ENCODE measurements at places on chromosomes 4 and X.

DNA sequence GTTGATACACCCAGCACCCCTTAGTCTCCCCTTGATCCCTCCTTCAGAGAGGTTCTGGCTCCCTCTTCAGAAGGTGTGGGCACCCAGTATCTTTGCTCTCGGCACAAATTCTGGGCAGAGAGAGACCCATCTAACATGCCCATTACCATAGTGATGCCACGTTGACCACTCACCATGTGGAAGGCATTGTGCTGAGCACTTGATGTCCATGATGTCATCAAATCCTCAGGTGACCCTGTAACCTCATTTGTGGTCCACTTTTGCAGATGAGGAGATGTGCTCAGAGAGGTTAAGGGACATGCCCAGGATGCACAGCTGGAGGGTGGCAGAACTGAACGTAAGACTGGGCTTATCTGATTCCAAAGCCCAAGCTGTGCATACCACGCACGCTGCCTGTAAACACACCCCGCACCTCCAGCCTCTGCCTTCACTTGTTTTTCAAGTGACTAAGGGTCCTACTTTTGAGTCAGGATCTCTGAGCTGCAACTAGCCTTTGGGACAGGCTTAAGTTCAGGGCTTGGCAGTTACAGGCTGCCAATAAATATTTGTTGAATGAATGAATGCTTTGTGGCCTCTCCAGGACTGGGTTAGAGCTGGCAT lies 55.2 kb downstream of the HTRA3 start:
- DNase-seq, result peak; percentile 29

GRCh38 chrX:135324463-135324862 lies 15.2 kb downstream of the ETDC start:
- no peak for DNase-seq

DNA sequence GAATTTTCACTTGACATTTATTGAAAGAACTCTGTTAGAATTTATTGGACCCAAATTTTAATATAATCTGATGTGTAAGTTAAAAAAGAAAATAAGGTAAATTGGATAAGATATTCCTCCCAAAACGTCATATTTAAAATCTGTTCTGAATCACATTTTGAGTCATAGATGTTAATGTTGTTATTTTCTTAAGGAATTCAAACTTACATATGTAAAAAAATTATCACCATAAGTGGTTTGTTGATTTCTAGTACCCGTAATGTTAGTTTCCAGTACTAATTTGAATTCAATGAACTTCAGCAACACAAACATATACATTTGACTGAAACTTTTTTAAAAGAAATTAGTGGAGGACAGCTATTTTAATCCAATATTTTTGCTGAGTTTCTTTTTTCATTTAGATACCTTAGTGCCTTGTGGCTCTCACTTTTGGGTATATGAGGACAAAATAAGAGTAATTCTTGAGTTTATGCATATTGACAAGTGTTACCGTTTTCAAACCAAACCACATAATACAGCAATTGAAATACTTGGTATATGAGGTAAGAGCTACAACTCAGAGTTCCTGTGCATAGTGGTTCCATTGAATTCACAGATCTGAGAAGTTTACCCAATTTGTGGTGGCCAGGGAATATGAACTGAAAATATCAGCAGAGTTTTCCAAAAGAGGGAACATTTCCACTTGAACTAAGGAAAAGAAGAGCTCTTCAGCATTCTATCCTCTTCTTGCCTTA lies 71.8 kb downstream of the C4orf46 start:
- DNase-seq, result no peak

DNA sequence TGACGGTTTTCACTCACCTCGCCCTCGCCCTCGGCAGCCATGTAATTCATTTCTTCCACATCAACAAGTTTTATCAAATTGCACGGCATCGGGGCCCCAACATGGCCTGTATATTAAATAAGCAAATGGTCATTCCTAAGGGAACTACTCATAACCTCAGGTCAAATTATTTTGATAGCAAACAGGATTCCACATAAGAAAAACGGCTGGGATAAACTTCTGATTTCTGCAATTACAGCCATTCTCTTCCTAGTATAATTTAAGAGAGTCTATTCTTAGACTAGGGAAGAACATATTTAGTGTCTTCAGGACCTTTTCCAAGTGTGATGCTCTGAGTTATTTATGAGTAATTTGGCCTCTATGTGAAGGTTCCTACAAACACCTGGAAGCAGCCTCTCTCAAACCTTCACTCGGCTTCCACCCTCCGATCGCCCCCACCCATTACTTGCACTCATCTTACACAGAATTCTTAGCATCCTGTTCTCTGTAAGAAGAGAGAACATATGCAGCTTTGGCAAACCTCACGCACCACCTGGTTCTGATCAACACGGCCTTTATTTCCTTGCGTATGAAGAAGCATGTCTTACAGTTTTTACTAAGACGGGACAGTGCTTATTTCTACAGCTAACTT lies 29.4 kb upstream of the CENPU start:
- DNase-seq, result peak; percentile 87

DNA sequence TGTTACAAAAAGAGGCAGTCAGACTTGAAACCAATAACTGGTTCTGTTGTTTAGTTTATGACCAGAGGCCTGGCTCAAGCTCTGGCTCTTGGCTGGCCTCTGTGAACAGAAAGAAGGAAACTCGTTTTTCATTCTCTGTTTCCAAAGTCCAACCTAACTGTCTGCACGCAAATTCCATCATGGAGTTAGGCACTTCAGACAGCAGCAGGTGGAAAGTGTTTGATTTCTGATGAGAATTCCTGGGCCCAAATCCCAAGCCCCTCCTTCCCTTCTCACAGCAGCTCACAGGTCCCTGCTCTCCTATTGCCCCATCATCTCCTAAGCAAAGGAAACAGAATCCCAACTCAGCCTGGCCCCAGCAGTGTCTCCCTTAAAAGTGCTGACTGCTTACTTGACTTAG lies 42.8 kb upstream of the FGF16 start:
- DNase-seq, result peak; percentile 49

- no peak for DNase-seq
Measured at GRCh38 chr4:171626554-171626953, 186.7 kb upstream of the GALNTL6 start.

DNA sequence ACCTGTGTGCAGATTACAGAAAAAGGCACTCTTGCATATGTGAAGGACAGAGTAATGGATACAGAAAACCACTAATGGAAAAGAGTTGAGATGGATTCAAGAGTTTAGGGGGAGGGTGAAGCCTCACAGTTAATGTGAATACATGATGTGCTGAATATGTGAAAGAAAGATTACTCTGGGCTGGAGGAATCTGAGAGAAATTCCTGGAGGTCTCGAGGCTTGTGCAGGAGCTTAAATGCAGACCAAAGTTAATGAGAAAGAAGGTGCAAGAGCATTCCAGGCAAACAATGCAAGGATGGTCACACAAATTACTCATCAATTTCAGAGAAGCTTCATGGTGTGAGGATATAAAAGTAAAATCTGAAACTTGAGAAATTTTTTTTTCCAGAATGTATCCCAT lies 768.8 kb downstream of the STPG2 start:
- no peak for DNase-seq

DNA sequence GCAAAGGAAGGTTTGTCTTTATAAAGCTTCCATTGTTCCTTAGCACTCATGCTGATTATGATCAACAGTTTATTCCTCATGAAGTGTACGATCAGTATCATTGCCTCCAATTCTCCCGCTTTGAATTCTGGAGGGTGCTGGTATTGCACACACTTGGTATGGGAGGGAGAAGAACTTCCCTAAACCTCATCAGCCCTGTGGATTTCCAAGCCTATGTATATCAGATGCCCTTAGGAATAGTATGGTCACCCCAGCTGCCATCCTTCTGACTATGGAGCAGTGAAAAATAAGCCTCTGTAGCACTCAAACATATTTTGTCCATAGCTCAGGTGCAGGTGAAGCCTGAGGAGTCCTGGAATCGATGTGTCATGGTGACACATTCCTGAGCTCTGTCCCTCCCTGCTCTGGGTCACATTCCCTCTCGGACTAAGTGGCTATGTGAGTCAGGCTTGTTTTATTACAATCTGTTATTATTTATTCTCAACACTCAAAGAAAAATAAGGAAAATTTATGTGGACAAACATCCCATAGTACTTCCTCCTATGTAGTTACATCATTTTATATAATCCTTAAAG lies 2.0 kb upstream of the ZDHHC9 start:
- no peak for DNase-seq

DNA sequence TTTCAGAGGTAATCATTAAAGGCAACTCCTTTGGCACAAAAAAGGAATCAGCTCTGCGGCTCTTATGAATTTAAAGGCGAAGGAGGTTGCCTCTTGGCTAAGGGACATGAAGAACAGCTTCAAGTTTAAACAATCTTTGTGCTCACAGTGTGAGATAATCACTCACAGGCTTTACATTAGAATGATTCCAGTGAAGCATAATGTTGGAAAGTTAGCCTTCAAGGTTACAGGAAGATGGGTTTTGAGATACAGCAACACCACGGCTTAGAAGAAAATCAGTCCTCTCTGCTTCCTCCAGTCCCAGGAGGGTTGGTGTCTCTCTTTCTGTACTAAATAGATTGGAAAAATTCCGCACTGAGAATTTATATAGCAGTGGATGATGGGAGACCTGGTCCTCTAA lies 11.6 kb upstream of the SCD5 start:
- no peak for DNase-seq

GRCh38 chr4:101295691-101296090 lies 51.6 kb downstream of the PPP3CA start:
- no peak for DNase-seq

- no peak for DNase-seq
Measured at GRCh38 chr4:56666279-56666678, 14.8 kb downstream of the HOPX start.

DNA sequence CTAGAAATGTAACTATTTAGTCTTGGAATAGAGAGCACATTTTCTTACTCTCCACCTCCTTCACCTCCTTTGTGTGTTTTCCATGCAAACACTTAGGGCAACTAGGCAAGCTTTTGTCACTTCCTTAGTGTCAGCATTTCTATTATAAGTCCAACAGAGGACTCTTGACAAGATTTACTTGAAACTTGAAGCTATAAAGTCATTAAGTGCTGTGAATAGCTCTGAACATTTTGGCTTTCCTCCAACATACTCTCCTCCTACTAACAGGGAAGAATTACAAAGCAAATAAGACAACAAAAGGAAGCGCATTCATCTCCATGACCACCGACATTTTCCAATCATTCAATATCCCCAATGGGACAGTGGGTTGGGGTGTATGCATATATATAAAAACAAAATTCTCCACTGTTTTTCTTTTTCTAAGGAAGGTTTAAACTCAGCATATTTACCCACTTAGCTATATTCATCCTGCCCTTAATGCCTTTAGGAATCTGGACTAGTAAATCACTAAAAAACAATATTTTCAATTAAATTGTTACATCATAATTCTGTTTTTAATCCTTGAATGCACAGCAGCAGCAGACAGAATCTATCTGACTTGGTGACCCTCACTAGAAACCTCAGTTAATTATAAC lies 264.6 kb downstream of the SNCA start:
- DNase-seq, result no peak

- no peak for DNase-seq
Measured at GRCh38 chrX:136778916-136779315, 1.8 kb downstream of the ARHGEF6 start.

GRCh38 chrX:35622040-35622439 lies 176.1 kb upstream of the MAGEB16 start:
- no peak for DNase-seq

DNA sequence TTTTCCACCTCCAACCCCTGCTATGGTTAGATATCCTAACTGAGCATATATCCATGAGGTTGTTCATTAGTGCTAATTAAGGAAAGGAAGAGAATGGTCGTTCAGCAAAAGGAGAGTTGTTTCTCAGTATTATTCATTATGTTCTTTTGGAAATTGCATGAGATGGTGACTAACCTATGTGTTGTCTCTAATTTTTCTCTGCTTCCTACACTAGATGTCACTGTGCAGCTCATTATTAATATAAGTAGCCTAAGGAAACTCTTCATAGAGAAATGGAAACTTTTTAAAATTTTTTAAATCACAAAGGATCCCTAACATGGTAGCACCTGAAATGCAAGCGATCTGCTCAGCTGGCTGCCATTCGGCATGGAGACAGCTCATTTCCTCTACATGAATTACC lies 67.7 kb upstream of the FAM9A start:
- DNase-seq, result no peak

GRCh38 chrX:110087485-110088356 lies 84.8 kb downstream of the TMEM164 start:
- no peak for DNase-seq

- DNase-seq, result no peak
Measured at GRCh38 chr4:162565730-162566129, 401.9 kb upstream of the FSTL5 start.

DNA sequence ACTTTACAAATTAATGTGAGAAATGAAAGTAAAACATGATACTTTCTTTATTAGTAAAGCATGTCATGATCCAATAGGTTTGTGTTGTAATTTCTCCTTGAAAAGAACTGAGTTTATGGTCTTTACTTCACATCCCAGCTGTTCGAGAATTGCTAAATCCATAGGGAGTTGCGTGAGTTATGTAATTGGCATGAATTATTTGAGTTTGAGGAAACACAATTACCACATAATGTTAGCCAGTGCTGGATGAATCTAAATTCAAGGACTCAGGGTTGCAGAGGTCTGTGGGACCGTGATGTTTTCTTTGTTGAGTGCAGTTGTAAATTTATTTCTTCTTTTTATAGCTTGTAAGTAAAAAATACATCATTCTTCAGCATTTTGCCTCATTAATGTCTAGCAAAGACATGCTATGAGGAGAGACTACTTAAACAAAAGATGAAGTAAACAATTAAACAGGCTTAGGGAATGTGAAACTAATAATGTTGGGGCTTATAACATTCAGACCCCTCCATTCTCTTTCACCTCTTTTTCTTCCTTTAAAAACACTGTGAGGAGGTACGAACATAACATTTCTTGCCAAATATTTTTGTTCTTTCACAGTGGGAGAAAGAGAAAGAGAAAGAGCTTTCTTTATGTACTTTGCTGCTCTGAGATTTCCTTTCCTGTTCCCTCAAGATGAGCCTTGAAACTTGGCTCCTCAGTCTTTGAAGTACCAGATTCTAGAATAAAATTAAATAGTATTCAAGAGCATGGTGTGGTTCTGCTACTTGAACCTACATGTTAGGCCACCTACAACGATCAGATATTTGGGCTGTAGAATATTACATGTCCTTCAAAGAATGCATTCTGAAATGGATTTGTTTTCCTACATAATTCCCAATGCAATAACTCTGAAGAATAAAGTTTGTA lies 159.6 kb upstream of the ANK2 start:
- peak; percentile 30 for DNase-seq

- no peak for DNase-seq
Measured at GRCh38 chr4:16365036-16365569, 138.8 kb upstream of the TAPT1 start.

- DNase-seq, result no peak
Measured at GRCh38 chrX:136097871-136098805, 49.2 kb upstream of the FHL1 start.

DNA sequence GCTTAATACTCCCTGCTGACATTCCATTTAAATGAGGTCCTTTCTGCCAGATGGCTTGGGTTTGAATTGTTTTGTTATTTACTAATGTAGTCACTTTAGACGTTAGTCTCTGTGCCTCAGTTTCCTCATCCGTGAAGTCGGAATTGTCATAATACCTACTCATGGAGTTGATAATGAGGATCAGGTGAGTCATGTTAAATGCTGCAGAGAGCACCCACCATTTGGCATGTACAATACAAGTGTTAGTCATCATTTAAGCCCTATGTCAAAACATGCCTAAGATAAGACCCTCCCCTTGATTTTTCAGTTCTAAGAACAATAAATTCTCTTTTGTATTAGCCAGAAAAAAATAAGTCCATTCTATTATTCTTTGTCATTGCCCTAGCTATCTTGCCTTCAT lies 534.8 kb upstream of the HTR2C start:
- no peak for DNase-seq
